ENCODE measurements at places on chromosomes 1 and 21.

DNA sequence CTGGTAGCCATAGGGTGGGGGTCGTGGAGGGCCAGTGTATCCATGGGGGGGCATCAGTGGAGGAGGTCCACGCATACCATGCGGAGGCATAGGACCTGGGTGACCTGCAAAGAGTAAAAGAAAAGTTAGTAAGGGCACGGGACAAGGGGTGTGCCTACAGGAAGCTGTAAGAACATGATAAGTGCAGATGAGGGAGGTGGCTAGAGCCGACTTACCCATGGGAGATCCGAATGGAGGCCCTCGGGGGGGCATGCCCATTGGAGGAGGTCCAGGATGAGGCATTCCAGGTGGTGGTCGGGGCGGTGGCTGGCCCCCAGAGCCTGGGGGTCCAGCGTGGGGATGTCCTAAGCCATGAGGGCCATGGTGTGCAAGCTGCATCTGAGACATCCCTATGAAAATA, 4.0 kb downstream of the SF3B4 start:
- no peak for DNase-seq

- DNase-seq, result no peak
Measured at GRCh38 chr21:34553151-34553952, 41.3 kb upstream of the KCNE1 start.

GRCh38 chr1:109240158-109241152, 8.9 kb upstream of the CELSR2 start:
- DNase-seq, result peak; percentile 54

DNA sequence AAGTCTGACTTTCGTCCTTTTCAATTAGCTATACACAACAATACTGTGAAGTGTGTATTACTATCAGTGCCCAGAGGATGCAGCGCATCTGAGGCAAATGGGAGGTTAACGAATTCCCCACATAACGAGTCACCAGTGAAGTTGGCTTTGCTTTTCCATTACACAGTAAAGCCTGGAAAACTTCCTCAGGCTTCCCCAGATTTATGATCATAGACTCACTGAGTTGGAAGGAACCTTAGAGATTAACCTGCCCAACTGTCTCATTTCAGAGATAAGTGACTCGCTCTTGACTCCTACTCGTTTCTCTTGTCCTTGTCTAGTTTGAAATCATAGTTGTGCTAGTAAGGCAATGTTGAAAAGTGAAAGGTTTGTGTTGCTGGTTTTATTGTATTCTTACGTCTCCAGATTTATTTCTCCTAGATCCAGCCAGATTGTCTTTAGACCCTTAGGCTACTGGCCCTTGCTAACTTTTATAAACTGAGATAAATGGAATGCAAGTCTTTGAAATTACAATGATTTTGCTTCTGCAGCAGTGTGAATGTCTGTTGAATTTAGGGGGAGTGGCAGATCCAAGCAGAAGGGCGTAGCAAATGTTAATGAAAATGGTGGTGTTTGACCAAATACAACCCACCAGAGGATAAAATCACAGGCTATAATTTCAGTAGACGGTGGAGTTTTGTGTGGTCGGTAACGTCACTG, 17.3 kb downstream of the S1PR1 start:
- DNase-seq, result peak; percentile 29

GRCh38 chr21:31257265-31257664, 86.8 kb downstream of the TIAM1 start:
- DNase-seq, result no peak

DNA sequence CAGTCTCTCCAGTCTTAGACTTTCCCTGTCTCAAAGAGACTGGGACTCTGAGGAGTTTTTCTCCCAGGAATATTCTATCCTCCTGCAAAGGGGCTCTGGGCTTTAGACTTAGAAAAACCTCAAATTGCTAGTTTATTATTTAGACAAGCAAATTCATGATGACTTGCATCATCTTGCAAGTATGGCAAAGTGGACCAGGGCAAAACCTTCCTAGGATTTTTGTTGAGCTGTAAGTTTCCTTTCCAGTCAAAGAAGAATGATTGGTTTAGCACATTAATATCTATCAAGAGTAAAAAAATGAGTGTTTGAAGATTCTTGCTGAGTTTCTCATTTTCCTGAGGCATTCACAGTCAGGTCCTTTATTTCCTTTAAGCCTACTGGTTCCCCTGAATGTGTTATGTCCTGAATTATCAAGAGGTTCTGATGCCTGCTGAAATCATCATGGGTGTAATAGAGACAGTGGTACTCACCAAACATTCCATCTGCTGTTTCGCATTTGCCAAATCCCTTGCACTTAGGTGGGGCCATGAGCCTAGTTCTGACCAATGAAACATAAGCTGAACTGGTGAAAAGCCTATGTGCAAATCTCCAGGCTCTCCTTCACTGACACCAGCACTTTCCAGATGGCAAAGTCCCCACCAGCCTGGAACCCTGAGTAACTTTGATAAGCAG, 25.2 kb upstream of the SPAG17 start:
- DNase-seq, result no peak

DNA sequence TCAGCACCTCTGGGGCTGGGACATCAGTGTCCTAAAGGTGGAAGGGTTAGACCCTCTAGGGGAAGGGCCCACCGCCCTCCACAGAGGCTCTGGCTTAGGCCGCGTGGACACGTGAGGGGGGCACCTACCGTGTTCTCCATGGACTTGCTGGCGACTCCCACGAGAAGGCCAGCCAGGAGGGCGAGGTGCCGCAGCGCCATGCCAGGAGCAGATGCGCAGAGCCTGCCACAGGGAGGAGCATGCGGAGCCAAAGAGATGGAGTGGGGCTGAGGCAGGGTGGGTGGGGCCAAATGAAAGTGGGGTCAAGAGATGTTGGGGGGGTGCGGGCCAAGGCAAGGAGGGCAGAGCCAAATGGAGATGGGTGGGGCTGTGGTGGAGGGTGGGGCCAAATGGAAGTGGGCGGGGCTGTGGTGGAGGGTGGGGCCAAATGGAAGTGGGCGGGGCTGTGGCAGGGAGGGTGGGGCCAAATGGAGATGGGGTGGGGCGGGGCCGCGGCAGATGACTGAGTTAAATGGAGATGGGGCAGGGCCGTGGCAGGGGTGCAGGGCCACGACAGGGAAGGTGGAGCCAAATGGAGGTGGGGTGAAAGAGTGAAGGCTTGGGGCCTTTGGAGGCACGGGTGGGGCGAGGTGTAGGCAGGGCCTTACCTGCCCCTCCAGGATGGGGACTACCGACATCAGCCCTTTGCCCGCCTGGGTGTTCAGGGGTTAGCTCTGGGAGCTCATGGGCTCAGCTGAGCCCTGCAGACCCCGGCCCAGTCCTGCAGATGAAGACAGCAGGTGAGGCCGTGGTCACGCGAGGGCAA, 17.4 kb upstream of the RNF223 start:
- DNase-seq, result peak; percentile 10

- peak; percentile 16 for DNase-seq
Measured at GRCh38 chr1:53410100-53410541, 49.1 kb upstream of the DMRTB1 start.

GRCh38 chr1:182392050-182393028, 749 bp upstream of the GLUL start:
- DNase-seq, result peak; percentile 42

GRCh38 chr1:81597720-81598426, 202.9 kb upstream of the ADGRL2 start:
- DNase-seq, result no peak

- DNase-seq, result no peak
Measured at GRCh38 chr1:46173361-46173856, 1.5 kb upstream of the TSPAN1 start.

GRCh38 chr1:91054780-91055481, 33.1 kb upstream of the ZNF644 start:
- no peak for DNase-seq

GRCh38 chr1:229768232-229768631, 142.2 kb downstream of the URB2 start:
- no peak for DNase-seq

GRCh38 chr1:58881471-58881994, 97.7 kb upstream of the JUN start:
- no peak for DNase-seq

- no peak for DNase-seq
Measured at GRCh38 chr1:160863774-160864131, 1.1 kb upstream of the CD244 start.

GRCh38 chr1:88802404-88802803, 89.0 kb downstream of the GTF2B start:
- DNase-seq, result no peak

- DNase-seq, result no peak
Measured at GRCh38 chr1:202291961-202292712, 49.6 kb downstream of the UBE2T start.

GRCh38 chr1:115685029-115685705, 43.4 kb downstream of the VANGL1 start:
- no peak for DNase-seq

DNA sequence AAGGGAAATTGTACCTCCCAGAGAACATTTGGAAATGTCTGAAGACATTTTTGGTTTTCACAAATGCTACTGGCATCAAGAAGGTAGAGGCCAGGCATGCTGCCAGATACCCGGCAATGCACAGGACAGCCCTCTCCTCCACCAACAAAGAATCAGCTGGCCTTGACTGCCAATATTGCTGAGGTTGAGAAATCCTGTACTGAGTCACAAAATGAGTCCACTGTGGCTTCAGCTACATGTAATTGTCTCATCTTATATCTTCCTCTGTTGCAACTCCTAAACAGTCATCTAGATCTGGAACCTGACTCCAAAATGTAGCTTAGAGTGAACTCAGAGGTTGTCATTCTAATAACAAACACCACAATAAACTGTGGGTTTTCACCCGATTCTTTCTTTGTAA, 327.5 kb upstream of the POGK start:
- DNase-seq, result no peak

DNA sequence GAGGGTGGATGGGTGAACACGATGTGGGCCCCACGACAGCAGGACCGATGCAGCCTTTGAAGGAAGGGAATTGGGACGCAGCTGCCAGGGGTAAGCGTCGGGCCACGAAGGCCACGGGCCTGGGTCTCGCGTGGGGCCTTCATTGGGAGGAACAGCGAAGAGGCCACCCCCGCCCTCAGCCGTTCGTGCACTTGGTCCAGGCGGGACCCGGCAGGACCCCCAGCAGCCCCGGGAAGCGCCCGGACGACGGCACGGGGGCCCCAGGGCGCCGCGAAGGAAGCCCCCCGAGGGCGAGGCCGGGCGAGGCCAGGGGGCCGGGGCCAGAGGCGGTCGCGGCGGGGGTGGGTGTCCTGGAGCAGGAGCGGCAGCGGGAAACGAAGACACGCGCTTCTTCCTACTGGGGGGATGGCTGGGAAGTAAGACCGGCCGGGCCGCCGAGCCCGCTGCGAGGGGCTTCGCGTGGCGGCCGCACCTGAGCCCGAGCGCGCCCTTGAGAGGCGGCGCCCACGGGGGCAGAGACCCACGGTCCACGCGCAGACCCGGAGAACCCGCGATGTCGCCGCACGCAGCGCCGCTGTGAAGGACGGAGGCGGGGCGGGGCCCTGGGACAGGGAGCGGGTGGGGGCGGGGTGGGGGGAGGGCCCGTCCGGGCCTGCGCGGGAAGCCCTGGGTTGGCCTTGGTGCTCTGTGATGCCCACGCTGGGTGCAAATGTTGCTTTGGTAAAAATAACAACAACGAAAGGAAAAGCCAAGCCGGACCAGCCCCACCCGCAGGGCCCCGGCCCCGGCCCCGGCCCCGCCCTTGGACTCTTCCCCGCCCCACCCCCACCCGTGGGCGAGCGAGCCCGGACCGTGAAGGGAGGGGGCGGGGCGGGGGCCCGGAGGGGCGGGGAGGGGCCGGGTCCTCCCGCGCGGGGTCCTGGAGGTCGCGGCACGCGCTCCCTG, 56.0 kb upstream of the ADARB1 start:
- DNase-seq, result peak; percentile 22

- DNase-seq, result peak; percentile 82
Measured at GRCh38 chr1:154405747-154406571, 816 bp downstream of the IL6R start.

- DNase-seq, result peak; percentile 17
Measured at GRCh38 chr1:8903410-8903809, 24.9 kb upstream of the ENO1 start.

DNA sequence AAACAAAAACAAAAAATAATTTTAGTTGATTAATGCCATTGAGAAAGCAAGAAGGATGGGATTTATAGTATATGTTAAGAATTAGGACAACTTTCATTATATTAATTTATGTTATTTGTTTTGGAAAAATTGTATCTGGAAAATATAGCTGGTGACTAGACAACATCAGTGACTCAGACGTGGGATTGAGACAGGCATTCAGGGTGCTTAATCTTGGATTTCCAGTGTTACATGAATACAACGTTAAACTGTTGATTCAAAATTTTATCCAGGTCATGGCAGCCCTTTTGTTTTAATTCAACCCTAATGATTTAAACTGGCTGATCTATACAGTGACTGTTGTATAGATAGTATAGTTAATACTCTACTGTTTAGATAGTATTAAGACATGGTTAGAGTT, 827.1 kb upstream of the B3GALT2 start:
- DNase-seq, result no peak

- peak; percentile 33 for DNase-seq
Measured at GRCh38 chr1:156677616-156678596, 699 bp upstream of the NES start.

DNA sequence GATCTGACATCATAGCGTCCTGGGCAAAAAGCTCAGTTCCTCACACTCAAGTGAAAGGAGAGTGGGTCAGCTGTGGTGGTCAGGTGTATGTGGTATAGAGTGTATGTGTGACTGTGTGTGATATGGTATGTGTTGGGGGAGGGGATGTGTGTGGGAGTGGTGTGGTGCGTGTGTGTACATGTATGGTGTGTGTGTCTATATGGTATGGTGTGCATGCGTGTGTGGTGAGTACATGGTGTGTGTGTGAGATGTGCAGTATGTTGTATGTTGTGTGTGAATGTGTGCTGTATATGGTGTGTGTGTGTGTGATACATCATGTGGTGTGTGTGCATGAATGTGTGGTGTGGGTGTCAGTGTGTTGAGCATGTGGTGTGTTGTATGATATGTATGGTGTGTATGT, 20.9 kb downstream of the FAM3B start:
- no peak for DNase-seq

GRCh38 chr1:111769517-111770146, 13.9 kb downstream of the DDX20 start:
- DNase-seq, result peak; percentile 46

DNA sequence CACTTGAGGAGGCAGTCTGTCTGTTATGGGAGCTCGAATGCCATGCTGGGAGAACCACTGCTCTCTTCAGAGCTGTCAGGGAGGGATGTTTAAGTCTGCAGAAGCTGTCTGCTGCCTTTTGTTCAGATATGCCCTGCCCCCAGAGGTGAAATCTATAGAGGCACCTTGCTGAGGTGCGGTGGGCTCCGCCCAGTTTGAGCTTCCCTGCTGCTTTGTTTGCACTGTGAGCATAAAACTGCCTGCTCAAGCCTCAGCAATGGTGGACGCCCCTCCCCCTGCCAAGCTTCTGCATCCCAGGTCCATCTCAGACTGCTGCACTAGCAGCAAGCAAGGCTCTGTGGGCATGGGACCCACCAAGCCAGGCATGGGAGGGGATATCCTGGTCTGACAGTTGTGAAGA, 247.5 kb downstream of the LMX1A start:
- DNase-seq, result no peak

GRCh38 chr1:1092894-1093609, 18.9 kb upstream of the RNF223 start:
- no peak for DNase-seq

DNA sequence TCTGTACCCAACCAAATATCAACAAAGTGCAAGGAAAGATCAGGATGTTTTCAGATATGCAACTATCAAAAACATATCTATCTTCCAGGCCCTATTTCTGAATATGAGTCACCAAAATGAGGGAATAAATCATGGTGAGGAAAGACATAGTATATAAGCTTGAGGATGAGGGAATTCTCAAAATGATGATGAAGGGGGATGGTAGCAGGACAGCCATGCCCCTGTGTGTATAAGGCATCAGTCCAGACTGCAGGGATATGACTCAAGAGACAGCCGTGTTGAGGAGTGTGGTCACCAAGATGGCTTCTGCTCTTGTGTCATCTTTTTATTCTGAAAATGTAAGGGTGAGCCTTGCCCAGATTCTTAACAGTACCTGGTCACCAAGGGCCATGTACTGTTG, 4.4 kb upstream of the WDR64 start:
- no peak for DNase-seq

All from stimulated activated CD4-positive, alpha-beta T cell treated with anti-CD3 and anti-CD28 coated beads, Interleukin-15, amount 100 ng/mL, for 24 hours (primary cell).